Esophagus squamous epithelium (tissue), 5 donors: ENCODE measurements at places on chromosomes 6 and 20.

DNA sequence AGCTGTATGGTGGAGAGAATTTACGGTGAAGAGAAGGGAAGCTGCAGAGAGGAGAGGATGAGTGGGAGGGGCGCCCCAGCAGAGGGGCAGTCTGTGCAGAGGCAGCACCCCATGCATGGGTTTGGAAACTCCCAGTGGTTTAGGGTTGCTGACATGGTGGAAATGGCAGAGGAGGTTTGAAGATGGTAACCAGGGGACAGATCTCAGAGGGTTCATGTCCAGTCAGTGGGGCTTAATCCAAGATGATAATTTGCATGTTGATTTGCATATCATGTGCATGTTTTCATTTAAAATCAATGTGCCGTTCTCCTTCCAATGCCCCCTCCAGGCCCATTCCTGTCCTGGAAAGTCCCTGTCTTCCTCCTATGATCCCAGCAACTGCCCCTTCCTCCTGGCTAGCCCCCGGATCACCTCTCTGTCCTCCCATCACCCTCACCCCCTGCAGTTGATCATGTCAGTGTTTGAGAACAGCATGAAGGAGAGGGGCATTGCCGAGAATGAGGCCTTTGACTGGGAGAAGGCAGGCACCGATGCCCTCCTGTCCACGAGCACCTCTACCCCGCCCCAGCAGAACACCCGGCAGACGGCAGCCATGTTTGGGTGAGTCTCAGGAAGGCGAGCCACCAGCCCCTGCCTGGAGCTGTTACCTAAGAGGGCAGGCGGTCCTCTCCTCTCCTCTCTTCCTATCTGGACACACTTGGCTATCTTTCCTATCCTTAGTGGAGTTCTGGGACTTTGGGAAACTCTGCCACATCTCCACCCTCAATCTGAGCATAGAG lies 14.3 kb downstream of the TTBK1 start:
- DNase-seq: no peak

DNA sequence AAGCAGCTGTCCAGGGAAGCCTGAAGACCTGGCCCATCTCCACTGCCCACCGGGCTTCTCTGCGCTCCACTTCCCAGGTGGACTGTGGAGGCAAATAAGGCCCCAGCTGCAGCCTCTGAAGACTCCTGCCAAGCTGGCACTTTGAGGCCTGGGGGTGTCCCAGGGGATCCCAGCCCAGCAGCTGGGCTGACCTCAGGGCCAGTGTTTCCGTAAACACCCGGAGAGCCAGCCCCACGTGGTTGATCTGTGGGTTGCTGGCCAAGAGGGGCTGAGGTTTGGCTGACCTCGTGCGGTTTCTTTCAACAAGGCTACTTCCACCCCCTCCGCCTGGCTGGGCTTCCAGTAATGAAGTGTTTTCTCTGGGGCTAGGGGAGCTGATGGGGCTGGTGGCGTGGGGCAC lies 12.4 kb upstream of the CCN5 start:
- peak; percentile 19 for DNase-seq

DNA sequence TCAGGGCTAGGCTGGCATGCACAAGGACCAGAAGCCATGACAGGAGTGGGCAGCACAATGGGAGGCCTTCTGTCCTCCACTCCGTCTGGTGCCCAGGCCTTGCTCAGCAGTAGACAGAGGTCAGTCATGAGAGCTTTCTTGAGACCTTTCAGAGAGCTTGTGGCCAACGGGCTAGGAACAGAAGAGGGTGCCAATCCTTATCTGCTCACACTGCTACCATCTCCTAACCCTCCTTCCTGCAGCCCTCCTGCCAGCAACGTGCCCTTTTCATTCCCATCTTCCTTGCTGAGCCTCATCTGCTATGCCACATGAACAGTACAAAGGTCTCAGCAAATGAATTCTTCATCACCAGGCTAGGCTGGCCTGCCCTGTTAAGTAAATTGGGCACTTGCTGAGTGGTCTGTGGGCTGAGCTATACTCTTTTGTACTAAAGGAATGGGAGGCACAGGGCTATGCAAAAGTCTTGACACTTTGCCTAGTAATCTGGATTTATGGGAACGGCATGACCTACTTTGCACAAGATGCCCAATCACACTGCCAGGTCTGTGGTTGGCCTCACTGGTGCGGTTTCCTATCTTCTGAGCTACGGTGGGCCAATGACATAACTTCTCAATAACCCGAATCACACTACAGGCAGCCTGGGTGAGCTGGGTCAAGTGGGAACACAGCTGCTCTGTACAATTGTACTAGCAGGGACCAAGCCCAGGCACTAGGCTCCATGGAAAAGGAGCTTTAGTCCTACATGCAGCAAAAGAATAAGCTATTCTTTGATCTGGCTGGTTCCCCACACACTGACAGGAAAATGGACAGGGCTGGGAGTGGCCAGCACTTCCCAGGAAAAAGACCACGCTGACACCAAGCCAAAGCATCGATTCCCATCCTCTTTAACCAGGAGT lies 47.8 kb downstream of the ELOVL5 start:
- no peak for DNase-seq

GRCh38 chr6:149166336-149166735 lies 151.2 kb upstream of the TAB2 start:
- no peak for DNase-seq

- DNase-seq: no peak
Observed at GRCh38 chr6:169950558-169950957, 199.1 kb downstream of the ERMARD start.

- DNase-seq: no peak
Observed at GRCh38 chr20:6277661-6278240, 154.9 kb upstream of the FERMT1 start.

DNA sequence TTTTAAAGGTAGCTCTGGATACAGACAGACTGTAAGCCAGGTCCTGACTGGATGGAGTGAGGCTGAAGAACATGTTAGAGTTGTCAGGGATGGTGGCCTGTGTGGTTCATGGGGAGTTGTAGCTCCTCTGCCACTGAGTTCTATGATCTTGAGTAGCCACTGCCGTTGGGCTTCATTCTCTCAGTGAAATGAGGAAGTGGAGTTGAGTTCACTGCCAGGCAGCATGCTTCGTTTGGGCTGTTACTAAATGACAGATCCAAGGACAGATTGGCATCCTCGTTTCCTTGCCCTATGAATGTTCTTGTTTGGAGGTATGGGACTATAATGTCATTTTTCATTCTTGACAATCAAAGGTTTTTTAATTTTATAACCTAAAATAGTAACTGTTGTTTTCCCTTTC lies 37.2 kb downstream of the SCAND1 start:
- no peak for DNase-seq

- no peak for DNase-seq
Observed at GRCh38 chr6:683742-684440, 9.0 kb downstream of the EXOC2 start.

- DNase-seq: no peak
Observed at GRCh38 chr6:3664625-3665041, 86.9 kb downstream of the PXDC1 start.

DNA sequence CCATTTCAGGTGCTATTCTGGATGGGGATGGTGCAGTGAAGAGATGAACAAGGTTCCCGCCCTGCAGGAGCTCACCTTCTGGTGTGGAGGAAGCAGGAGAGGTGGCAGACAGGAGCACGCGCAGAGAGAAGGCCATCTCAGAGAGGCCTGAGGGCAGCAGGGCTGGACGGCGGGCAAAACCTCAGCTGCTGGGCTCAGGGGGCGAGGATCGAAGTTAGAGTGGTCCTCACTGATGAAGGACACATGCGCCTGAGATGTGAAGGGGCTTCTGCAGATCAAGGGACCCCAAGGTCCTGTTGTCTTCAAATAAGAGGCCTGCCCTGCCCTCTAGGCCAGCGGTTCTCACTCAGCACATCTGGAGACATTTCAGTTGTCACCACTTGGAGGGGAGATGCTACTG lies 198.4 kb upstream of the PMEPA1 start:
- DNase-seq: no peak

DNA sequence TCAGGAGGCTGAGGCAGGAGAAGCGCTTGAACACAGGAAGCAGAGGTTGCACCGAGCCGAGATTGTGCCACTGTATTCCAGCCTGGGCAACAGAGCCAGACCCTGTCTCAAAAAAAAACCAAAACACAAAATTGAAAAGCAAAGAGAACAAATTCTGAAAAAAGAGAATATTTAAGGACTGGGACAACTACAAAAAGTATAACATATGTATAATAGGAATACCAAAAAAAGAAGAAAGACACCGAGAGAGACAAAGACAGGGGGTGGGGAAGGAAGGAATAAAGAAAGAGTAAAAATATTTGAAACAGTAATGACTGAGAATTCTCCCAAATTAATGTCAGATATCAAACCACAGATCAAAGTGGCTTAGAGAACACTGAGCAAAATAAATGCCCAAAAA lies 5.5 kb upstream of the ZNF391 start:
- DNase-seq: no peak

DNA sequence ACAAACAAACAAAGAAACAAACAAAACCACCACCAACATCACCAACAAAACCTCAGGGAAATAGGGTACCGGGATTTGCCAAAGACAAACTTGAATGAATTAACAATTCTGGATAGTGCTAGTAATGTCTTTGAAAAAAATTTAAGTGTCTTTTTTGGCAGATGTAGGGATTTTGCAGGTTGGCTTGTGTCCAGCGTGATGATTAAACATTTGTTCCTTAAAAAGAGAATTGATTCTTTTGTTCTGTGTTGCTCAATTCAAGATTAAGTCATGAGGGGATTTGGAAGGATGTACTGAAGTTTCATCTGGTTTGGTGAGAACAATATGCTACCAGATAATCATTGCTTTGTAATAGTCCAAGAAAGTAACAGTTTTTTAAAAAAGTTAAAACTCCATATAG lies 125.1 kb upstream of the HS3ST5 start:
- no peak for DNase-seq
